ENCODE measurements at places on chromosomes 1 and 21.

GRCh38 chr21:26125433-26126167, 45.0 kb downstream of the APP start:
- no peak for DNase-seq
- H3K27me3 ChIP-seq, result no peaks in the 10 kb centered on the region
- peaks cover 10% of the 10 kb centered on the region for H3K36me3 ChIP-seq
- no peak overlapping the region for H3K4me3 ChIP-seq

GRCh38 chr1:99131546-99131945, 126.9 kb upstream of the PLPPR5 start:
- H3K27me3 ChIP-seq, result peaks cover 10% of the 10 kb centered on the region
- no peak overlapping the region for H3K27ac ChIP-seq
- H3K36me3 ChIP-seq, result no peaks in the 10 kb centered on the region
- no peak for DNase-seq

- H3K4me1 ChIP-seq, result peaks cover 51% of the 10 kb centered on the region
- H3K27me3 ChIP-seq, result no peaks in the 10 kb centered on the region
- no peak overlapping the region for H3K4me3 ChIP-seq
- peaks cover 50% of the 10 kb centered on the region for H3K36me3 ChIP-seq
- peak; percentile 81 for DNase-seq
Observed at GRCh38 chr1:209768354-209768774, 12.5 kb downstream of the TRAF3IP3 start.

GRCh38 chr1:179142889-179143299, 61.0 kb downstream of the TOR3A start:
- DNase-seq, result no peak
- H3K27ac ChIP-seq, result peak overlapping the region; percentile 71
- H3K27me3 ChIP-seq, result no peaks in the 10 kb centered on the region
- H3K36me3 ChIP-seq, result peaks cover 1% of the 10 kb centered on the region
- H3K4me3 ChIP-seq, result peak overlapping the region; percentile 30

DNA sequence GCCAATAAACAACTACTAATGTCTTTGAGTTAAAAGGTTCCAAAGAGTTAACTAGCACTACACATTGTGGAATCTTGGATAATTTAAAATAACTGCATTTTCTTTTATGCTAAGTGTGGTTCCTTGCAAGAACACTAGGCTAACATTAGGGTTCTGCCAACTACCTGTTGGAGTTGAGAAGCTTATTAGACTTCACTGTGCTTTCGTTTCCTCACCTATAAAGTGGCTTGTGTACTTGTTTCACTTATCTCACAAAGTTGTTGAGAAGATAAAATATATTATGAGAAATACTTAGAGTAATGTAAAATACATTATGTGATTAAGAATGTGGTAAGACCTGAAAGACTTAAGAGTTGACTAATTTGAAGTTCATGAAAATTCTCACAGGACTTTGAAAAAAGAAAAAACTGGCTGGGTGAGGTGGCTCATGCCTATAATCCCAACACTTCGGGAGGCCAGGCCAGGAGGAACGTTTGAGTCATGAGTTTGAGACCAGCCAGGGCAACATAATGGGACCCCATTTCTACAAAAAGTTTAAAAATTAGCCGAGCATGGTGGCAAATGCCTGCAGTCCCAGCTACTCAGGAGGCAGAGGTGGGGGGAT, 5.6 kb upstream of the RRAGC start:
- no peak overlapping the region for H3K4me3 ChIP-seq
- H3K27me3 ChIP-seq, result no peaks in the 10 kb centered on the region
- peaks cover 11% of the 10 kb centered on the region for H3K4me1 ChIP-seq
- no peak for DNase-seq
- H3K36me3 ChIP-seq, result peaks cover 16% of the 10 kb centered on the region

DNA sequence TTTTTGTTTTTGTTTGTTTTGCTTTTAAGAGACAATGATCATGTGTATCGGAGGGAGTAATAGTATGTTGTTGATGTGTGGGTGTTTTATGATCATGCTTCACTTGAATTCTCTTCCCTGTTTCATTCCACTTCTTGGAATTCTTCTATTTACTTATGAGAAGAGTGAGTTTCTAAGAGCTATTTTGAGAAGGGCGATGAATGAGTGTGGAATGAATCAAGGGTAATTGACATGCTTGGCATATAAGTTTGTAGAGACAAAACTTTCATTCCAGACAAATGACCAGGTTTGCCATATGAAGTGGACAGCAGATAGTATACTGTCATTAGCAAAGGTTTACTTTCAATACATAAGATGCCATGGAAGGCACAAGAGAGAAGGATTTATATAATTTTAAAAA, 42.3 kb upstream of the PDC start:
- no peak overlapping the region for H3K4me3 ChIP-seq
- peaks cover 4% of the 10 kb centered on the region for H3K36me3 ChIP-seq
- DNase-seq, result no peak
- H3K27me3 ChIP-seq, result no peaks in the 10 kb centered on the region

- H3K36me3 ChIP-seq, result no peaks in the 10 kb centered on the region
- peaks cover 49% of the 10 kb centered on the region for H3K4me1 ChIP-seq
- peak overlapping the region; percentile 82 for H3K4me3 ChIP-seq
- H3K27ac ChIP-seq, result peak overlapping the region; percentile 79
Observed at GRCh38 chr1:2585318-2586092, 1.1 kb upstream of the PRXL2B start.

GRCh38 chr1:228770779-228771223, 35.5 kb downstream of the RHOU start:
- H3K36me3 ChIP-seq, result no peaks in the 10 kb centered on the region
- H3K4me1 ChIP-seq, result peaks cover 6% of the 10 kb centered on the region
- H3K4me3 ChIP-seq, result no peak overlapping the region
- peaks cover 3% of the 10 kb centered on the region for H3K27me3 ChIP-seq

DNA sequence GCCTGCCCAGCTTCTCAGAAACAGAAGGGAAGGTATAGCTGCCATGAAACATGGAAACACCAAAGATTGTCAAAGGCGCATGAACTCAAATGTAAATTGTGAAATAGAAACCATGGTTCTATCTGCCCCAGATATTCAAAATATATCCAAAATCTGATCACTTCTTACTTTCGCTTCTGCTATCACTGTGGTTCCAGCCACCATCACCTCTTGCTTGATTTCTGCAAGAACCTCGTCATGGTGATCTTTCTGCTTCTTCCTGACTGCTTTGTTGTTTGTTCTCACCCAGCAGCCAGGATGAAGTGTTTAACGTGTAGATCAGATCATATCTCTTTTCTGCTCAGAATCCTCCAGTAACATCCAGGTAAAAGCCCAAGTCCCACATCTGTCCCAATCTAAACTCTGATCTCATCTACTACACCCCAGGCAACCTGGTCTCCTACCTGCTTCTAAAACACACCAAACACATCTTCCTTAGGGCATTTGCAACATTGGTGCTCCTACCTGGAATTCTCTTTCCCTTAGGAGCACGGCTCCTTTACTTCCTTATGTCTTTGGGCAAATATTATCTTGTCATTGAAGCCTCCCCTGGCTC, 10.5 kb upstream of the LMO4 start:
- no peak for DNase-seq
- H3K4me3 ChIP-seq, result no peak overlapping the region
- H3K36me3 ChIP-seq, result no peaks in the 10 kb centered on the region
- peaks cover 3% of the 10 kb centered on the region for H3K27me3 ChIP-seq
- peaks cover 2% of the 10 kb centered on the region for H3K4me1 ChIP-seq

DNA sequence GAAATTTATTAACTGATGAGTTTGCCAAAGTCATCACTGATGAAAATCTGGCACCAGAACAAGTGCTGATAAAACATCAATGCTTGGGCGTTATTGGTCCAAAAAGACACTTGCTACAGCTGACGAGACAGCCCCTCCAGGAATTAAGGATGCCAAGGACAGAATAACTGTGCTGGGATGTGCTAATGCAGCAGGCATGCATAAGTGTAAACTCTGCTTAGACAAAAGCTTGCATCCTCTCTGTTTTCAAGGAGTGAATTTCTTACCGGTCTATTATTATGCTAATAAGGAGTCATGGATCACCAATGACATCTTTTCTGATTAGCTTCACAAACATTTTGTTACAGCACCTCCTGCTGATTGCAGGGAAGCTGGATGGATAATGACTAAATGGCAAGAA, 402.0 kb downstream of the LTN1 start:
- DNase-seq, result no peak
- H3K27me3 ChIP-seq, result no peaks in the 10 kb centered on the region
- no peak overlapping the region for H3K4me3 ChIP-seq

DNA sequence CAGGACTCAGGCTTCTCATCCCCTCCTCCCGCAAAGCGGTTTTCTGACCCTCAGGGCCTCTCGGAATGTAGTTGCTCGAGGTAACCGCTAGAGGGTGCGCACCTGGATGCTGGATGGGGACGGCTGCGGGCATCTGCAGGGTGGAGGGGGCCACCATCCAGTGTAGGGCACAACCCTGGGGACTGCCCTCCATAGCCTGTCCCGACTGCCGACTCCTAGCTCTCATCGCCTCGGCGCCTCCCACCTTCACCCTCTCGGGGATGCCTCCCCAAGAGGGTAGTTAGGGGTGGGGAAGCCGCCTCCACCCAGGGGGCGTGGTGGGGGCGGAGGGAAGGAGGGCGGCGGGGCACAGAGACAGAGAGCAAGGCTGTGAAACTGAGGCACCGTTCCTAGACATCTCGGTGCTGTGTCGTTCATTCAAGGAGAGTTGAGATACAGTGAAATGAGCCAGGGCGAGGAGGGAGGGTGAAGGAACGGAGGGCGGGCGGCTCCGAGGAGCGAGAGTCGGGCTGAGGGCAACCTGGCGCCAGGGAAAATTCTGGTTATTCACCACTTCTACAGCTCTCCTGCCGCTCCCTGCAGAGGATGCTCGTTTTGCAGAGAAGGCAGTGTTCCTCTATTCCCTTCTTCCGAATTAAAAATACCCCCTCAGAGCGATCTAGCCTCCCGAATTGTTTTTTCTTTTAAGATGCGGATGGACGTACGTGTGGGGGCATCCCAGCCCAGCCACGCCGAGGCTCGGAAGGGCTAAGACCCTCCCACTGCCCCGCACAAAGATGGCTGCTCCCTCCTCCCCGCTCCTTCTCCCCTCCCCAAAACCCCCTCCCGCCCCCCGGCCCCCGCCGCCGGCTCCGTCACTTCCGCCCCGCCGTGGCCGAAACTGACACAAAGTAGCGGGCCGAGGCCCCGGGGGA, at the start of gene ATP8B2:
ATP8B2 (plus strand) TSS at position 857 of the 914 bp plus-strand sequence. CDS start 2,617 bp downstream, outside the sequence.
- peak within 1 kb of the TSS; percentile 94 for H3K27ac ChIP-seq
- DNase-seq, result peak; percentile 88
- H3K4me3 ChIP-seq, result peak within 1 kb of the TSS; percentile 98

DNA sequence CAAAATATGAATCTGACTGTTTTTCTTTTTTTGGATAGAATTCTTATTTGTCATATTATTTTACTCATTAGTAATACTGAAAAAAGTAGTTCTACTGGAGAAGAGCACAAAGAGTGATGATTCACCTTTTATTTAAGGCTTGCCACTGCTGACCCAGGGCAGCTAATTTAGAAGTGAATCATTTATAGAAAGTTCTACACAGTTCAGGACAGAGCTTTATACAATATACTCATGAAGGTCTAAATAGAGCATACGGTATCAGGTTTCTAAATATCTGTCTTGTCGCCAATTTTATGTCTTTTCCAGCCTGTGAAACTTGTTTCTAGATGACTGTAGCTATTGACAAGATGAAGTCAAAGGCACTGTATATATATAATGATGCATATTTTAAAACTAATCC, 25.0 kb downstream of the GIPC2 start:
- H3K4me1 ChIP-seq, result peaks cover 5% of the 10 kb centered on the region
- DNase-seq, result no peak
- H3K36me3 ChIP-seq, result no peaks in the 10 kb centered on the region
- H3K4me3 ChIP-seq, result no peak overlapping the region

GRCh38 chr1:159092036-159092760, 15.6 kb upstream of the AIM2 start:
- no peak for DNase-seq
- H3K36me3 ChIP-seq, result no peaks in the 10 kb centered on the region
- H3K4me1 ChIP-seq, result peaks cover 50% of the 10 kb centered on the region
- peaks cover 2% of the 10 kb centered on the region for H3K27me3 ChIP-seq
- H3K27ac ChIP-seq, result peak overlapping the region; percentile 20

GRCh38 chr1:39361446-39361845, 130.0 kb upstream of the BMP8A start:
- no peak for DNase-seq
- H3K4me1 ChIP-seq, result no peaks in the 10 kb centered on the region
- H3K27ac ChIP-seq, result peak overlapping the region; percentile 7
- no peaks in the 10 kb centered on the region for H3K27me3 ChIP-seq
- no peak overlapping the region for H3K4me3 ChIP-seq

DNA sequence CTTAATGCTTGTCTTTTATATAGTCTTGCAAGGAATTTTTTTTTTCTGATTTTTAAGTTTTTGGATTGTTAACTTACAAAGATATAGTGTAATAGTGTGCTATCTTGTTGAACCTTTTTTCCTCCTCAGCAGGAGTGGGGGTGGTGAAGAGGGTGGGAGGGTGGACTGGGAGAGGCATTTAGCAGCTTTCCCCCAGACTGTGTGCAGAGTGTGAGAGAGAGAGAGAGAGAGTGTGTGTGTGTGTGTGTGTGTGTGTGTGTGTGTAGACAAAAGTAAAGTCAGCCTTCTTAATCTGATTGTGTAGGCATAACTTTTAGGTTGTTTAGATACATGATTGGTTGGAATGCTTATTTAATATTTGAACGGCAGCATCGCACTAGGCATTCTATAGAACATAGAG, 4.9 kb downstream of the CAMTA1 start:
- H3K4me1 ChIP-seq, result peaks cover 48% of the 10 kb centered on the region
- H3K27ac ChIP-seq, result no peak overlapping the region
- no peak for DNase-seq
- H3K4me3 ChIP-seq, result no peak overlapping the region
- H3K27me3 ChIP-seq, result no peaks in the 10 kb centered on the region
- H3K36me3 ChIP-seq, result peaks cover 18% of the 10 kb centered on the region

DNA sequence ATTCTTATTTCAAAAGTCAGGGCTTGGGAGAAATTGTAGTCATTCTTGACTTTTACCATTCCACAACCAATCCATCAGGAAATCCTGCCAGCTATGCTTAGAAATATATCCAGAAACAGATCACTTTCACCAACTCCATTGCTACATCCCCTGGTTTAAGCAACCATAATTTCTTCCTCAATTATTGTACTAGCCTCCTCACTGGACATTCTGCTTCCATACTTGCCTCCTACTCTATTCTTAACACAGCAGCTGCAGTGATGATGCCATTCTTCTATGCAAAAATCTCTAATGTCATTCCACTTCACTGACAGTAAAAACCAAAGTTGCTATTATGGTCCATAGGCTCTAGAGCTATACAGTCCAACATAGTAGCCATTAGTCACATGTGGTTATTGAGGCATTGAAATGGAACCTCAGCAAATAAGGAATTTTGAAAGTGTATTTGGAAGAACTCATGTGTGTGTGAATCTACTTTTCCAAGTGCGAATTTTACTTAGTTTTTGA, 110.7 kb upstream of the KIAA0040 start:
- peaks cover 6% of the 10 kb centered on the region for H3K4me1 ChIP-seq
- no peaks in the 10 kb centered on the region for H3K36me3 ChIP-seq
- no peak for DNase-seq
- H3K27me3 ChIP-seq, result peaks cover 6% of the 10 kb centered on the region
- no peak overlapping the region for H3K4me3 ChIP-seq

GRCh38 chr1:110087812-110088738, 17.6 kb upstream of the ALX3 start:
- H3K27me3 ChIP-seq, result peaks cover 45% of the 10 kb centered on the region
- no peaks in the 10 kb centered on the region for H3K36me3 ChIP-seq
- no peak overlapping the region for H3K4me3 ChIP-seq
- H3K27ac ChIP-seq, result no peak overlapping the region

- H3K4me1 ChIP-seq, result no peaks in the 10 kb centered on the region
- no peak for DNase-seq
- H3K4me3 ChIP-seq, result no peak overlapping the region
- H3K27ac ChIP-seq, result no peak overlapping the region
Observed at GRCh38 chr1:11766429-11766776, 4.4 kb downstream of the C1orf167 start.

All from activated naive CD8-positive, alpha-beta T cell treated with anti-CD3 and anti-CD28 coated beads, Interleukin-2, amount 50 U/mL, for 24 hours (primary cell).